ENCODE measurements at places on chromosomes 3 and 15.

DNA sequence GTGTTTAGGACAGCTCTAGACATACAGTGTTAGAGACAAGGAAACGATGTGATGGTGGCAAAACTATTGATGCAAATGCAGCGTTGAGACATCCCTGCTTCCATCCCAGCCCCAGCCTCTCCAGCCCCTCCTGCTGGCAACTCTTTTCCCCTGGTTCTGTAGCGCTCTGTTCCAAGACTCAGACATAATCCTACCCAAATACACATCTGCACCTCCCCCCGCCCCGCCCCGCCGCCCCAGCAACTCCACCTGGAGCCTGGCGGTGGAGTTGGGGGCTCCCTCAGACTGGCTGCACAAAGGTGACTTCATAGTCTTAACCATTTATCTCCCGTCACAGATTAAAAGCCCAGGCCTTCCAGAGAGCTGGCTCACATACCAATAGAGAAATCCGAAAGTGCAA, 7.2 kb upstream of the SEC22A start:
- no peak for DNase-seq

GRCh38 chr3:57892423-57892822, 115.8 kb upstream of the FLNB start:
- DNase-seq = no peak

- DNase-seq = no peak
These were observed 475.4 kb upstream of the CNTN3 start for GRCh38 chr3:75089841-75090240.

DNA sequence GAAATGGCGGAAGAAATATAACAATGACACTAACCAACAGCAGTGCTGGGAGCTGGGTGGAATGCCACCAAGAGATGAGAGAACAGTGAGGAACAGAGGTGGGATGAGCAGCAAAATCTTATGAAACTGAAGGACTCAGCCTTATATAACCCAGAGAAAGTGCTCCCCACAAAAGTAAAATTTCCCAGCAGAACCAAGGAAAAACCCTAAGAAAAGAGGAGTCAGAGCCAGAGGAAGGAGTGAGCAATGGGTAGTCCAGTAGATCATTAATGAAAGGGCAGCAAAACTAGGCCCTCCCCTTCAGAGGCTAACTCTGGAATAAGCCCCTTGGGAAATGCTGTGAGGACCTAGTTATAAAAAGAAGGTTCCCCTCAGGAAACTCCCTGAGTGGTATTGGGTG, 24.7 kb upstream of the UBE2E1 start:
- DNase-seq = no peak

DNA sequence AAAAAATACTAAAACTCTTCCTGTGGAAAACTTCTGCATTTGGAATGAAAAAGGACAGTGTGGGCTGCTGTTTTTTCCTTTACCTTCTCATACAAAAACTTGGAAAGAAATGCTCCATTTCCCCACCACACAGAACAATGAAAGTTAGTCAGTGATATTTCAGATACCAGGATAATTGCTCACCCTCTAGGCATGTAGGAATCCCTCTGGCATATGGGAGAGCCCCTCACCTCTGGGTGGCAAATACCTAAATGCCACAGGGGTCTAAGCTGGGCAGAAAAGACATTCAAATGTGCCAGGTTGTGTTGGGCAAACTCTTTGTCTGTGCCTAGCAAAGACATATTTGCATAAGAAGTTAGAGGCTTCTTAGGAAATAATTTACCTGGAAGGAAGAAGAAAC, 560.3 kb upstream of the NR2F2 start:
- DNase-seq = no peak

- DNase-seq = no peak
These were observed 151.3 kb downstream of the CACNA1D start for GRCh38 chr3:53645754-53646153.

DNA sequence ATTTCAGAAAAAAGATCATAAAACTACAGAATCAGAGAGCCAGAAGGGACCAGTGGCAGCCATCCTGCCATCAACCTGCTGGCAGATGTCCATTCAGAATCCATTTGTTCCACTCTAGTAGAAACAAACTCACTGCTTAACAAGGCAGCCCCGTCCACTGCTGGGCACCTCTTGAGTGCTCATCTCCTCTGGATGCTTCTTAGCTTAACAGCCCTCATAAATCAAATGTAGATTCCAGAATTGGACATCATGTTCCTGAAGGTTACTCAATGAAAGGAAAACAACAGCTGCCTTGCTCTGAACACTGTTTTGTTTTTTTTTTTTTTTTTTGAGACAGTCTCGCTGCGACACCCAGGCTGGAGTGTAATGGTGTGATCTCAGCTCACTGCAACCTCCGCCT, 37.3 kb downstream of the ABCC5 start:
- DNase-seq = no peak
